ENCODE measurements at places on chromosomes 3 and 15. TPM values are rescaled to one million over a fixed set of nuclear protein-coding genes. Genes with fewer than 3 reads are reported as not detected.

DNA sequence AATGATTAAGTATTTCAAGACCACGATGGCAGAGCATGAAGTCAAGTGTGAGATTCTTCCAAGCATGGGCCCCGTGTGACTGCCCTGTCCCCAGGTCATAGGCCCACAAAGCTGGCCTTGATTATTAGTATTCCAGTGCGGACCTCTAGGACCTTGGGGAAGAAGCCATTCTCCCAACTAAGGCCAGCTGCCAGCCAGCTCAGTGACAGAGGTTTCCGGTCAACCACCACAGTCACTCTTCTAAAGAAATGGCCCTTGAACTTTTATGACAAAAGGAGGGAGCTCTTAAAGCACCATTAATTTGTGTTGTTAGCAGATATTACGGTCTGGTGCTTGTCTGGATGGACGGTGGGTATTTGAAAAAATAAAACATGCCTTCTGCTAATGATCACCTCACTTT lies 28.0 kb downstream of the FAM3D start:
- DNase-seq: no peak

- no peak for DNase-seq
These were observed 170.4 kb upstream of the LPP start for GRCh38 chr3:187983484-187984124.

- DNase-seq: no peak
These were observed 21.2 kb downstream of the STARD5 start for GRCh38 chr15:81302701-81303109.

The PLCH1 gene
- 1.1 TPM for total RNA-seq

The ERICH6 gene
- not detected for total RNA-seq

- DNase-seq: no peak
These were observed 377.5 kb downstream of the EDEM1 start for GRCh38 chr3:5565026-5565425.

- no peak for DNase-seq
These were observed 11.2 kb downstream of the ESYT3 start for GRCh38 chr3:138445654-138446053.

The CYP8B1 gene
- total RNA-seq: not detected

The TMEM158 gene
- total RNA-seq: under 0.01 TPM

DNA sequence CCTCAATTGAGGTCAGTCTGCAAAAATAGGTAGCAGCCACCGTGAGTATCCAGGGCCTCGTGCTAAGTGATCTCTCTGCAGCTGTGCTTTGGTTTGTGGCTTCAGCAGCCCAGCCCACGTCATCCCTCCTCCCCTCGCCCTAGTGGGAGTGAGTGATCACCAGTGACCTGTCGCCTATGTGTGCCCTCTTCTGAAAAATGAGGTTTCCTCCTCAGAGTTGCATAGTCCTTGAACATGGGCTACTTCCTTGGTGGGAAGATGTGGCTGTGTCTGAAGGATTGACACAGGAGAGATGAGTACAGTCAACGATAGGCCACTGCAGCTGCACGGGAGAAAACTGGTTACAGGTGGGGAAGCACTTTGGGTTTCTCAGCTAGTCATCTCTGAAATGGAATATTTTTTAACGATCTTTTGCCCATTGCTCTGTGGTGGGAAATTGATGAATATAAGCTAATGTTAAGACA lies 144.8 kb upstream of the BHLHE40 start:
- no peak for DNase-seq

- DNase-seq: no peak
These were observed 31.5 kb upstream of the FAM81A start for GRCh38 chr15:59406446-59406845.

The NTRK3 gene
- total RNA-seq: under 0.01 TPM

The DPPA2 gene
- total RNA-seq: under 0.01 TPM

DNA sequence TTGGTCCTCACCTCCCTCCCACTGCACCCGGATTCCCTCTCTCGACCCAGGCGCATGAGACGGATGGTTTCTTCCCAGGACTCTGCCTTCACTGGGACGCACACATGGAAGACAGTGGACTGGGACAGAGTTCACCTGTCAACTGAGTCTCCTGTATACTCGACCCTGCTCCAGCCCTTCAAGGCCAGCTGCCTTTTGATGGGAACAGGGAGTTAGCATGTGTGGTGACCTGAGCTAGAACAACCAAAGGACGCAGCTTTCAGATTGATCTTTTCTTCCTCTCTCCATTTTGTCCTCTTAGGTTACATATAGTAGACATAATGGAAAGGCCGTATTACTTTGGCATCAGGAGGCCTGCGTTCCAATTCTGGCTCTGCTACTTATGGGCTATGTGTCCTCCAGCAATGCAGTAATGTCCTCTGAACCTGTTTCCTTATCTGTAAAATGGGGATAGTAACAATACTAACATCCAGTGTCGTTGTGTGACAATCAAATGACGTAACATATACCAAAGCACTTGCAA lies 94.1 kb downstream of the PEX5L start:
- no peak for DNase-seq

The TMEM212 gene
- total RNA-seq: not detected

- DNase-seq: no peak
These were observed 56.4 kb downstream of the TMCC1 start for GRCh38 chr3:129837065-129837642.

Data from hematopoietic multipotent progenitor cell (in vitro differentiated cells).